ENCODE measurements at places on chromosomes 1 and 21. TPM values are rescaled to one million over a fixed set of nuclear protein-coding genes. Genes with fewer than 3 reads are reported as not detected.

Gene PPIAL4G
- not detected for total RNA-seq

Gene C1orf116
- total RNA-seq = not detected

Gene CRYBG2
- not detected for total RNA-seq

Gene F5
- total RNA-seq = under 0.01 TPM

Gene TTF2
- 21.2 TPM for total RNA-seq

Gene ACTN2
- not detected for total RNA-seq

Gene PDZK1IP1
- total RNA-seq = 0.16 TPM

Gene TFF2
- total RNA-seq = not detected

Gene GART
- total RNA-seq = 69.4 TPM

Measured in bladder microvascular endothelial cell (primary cell).